CD4-positive, alpha-beta T cell (primary cell): ENCODE measurements at places on chromosomes 7 and 10.

- no peak for DNase-seq
These were observed 427.2 kb upstream of the KLF6 start for GRCh38 chr10:4212111-4212630.

GRCh38 chr10:7471720-7472367 is 61.0 kb upstream of the SFMBT2 start:
- DNase-seq, result no peak

- peak; percentile 10 for DNase-seq
These were observed 5.6 kb upstream of the ZNF518A start for GRCh38 chr10:96124230-96125141.

DNA sequence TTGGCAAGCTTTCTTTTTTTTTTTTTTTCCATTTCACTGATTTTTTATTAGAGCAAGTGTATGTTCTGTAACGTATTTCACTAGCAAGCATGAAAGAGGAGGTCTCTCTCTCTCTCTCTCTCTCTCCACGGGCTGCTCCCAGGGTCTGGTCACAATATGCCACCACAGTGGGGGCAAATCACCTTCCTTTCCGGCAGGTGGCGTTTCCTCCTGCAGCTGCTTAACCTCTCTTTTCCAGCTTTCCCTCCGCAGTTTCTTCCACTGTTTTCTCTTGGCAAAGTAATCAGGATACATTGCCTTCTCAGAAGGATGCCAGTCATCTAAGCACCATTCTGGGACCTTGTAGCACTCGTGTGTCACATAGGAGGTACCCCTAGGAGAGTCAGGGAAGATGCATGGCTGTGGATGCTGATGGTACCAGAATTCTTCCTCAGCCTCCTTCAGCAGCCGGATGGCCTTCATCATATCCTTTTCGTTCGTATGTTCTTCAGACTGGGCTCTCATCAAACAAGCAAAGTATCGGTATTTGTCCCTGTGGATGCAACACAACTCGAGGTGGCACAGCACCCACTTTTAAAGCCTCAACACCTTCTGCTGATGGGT is 197.3 kb upstream of the PODXL start:
- no peak for DNase-seq

DNA sequence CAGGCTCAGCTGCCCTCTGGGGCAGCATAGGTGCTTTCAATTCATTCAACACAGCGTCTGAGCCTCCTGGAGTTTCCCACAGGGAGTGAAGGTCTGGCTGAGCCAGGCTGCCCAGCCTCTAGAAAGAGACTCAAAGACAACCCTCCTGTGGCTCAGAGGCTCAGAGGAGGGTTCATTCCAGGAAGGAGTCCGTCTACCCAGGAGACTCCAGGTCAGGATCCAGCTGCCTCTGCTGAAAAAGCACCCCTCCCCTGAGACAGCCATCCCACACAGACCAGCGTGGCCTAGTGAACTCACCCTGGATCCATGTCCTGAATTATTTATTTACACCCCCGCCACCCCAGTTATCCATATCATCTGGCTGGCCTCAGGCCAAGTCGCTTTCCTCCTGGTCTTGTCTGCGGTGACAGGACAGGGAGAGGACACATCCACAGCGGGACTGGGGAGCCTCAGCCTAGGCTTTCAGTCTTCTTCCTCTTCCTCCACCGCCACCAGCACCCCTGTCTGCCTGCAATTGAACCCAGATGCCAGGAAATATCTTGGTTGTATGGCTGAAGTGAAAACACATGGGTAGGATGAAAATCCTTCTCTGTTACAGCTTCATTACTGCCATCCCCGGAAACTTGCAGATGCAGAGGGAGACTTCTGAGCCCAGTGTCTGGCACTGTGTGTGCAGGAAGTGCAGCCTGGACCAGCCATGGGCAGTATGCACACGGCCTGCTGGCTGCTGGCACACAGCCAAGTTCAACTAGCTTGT is 44.0 kb upstream of the COL13A1 start:
- DNase-seq, result no peak
